Upper lobe of right lung (tissue), 1 donor: ENCODE measurements at places on chromosomes 16 and 17.
A peak's percentile ranks its signal among the peaks of the same experiment; 100 is the strongest.

- H3K36me3 ChIP-seq, result no peaks in the 10 kb centered on the region
- no peak overlapping the region for H3K4me3 ChIP-seq
- no peak overlapping the region for H3K27ac ChIP-seq
Observed at GRCh38 chr17:38596651-38597050, 9.1 kb downstream of the SRCIN1 start.

DNA sequence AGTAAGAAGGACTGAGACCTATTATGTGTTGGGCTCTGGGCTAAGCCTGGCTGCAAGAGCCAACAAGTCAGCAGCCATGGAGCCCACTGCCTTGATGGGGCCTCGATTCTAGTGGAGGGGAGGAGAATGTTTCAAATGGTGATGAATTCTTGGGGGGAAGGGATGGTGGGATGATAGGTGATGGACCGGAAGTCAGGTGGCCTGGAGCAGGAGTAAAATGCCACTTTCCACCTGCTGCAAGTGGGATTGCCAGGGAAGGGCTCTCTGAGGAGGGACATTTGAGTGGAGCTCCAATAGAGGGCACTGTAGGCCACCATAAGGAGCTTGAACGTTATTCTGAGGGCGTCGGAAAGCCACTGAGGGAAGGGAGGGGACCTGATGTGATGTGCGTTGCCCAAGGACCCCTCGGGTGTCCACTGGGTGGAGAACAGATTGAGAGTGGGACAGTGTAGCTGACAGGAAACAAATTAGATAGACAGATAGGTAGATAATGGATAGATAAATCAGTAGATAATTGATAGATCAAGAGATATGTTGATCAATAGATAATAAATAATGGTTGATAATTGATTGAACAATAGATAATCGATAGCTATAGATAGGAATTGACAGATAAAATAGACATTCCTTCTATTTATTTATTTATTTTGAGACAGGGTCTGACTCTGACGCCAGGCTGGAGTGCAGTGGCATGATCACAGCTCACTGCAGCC is 18.2 kb upstream of the NXPH3 start:
- H3K27ac ChIP-seq, result no peak overlapping the region
- H3K27me3 ChIP-seq, result peaks cover 11% of the 10 kb centered on the region
- peaks cover 6% of the 10 kb centered on the region for H3K4me1 ChIP-seq
- H3K36me3 ChIP-seq, result no peaks in the 10 kb centered on the region
- H3K4me3 ChIP-seq, result no peak overlapping the region

DNA sequence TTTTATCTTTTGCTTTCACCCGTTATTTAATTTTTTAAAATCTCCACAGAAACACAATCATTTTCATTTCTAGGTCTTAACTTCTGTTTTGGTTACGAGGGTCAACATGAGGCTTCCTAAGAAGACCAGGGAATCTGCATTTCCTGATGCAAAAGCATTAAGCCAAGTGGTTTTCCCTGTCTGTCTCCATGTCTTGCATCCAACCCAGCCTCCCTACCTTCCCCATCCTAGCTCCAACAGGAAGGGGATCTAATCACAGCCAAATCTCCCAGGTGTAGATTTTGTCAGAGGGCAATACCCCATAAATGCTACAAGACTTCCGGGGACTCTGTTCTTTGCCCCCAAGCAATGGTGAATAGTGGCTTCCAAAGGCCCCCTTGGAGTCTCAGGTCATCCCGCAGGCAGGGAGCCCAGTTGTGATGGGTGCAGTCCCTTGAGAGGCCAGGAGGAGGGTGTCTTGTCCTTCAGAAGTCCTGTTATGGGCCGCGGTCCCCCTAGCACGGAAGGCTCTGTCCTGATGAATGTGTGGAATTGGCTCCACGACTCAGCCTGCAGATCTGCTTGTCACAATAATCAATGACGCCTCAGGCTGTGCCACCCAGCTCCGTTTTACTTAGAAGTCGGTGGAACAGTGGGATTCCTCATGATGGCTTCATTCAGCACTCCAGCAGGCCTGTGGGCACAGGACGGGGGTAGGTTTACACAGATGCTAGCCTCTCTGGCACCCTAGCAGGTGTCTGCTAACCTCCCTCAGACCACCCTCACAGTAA is 141.1 kb downstream of the RGS9 start:
- H3K4me1 ChIP-seq, result no peaks in the 10 kb centered on the region
- DNase-seq, result no peak
- H3K27ac ChIP-seq, result peak overlapping the region; percentile 18
- H3K4me3 ChIP-seq, result no peak overlapping the region
- no peaks in the 10 kb centered on the region for H3K27me3 ChIP-seq

DNA sequence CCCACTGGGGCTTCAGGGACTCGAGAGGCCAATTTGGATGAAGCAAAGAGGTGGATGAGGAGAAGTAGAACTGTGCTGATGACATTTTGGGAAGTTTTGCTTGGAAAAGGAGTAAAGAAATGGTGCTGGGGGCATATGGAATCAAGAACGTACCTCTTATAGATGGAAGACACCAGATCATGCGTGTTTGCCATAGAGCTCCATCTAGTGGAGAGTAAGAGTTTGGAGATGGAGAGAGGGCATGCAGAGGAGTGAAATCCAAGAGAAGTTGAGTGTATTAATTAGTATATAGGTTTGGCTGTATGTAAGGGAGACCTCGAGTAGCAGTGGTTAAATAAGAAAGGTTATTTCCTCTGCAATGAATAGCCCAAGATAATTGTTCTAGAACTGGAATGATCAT is 56.0 kb downstream of the SHISA6 start:
- H3K36me3 ChIP-seq, result no peaks in the 10 kb centered on the region
- no peak overlapping the region for H3K27ac ChIP-seq
- DNase-seq, result no peak

DNA sequence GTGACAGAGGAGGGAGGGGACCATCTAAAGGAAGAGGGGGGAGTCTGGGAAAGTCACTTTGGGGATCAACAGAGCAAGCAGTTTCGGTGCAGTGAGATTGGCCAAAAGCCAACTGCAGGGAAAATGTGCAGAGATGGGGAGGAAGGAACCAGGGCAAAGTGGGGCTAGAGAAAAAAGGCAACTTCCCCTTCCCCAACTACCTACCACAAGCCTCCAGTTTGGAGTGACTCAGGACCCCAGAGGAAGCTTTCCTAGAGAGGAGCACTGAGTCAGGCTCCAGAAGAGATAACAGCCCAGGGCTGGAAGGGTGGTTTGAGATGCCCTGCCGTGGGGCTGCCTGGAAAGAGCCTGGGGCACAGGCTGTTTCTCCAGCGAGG is 6.9 kb upstream of the CD300LD start:
- H3K4me1 ChIP-seq, result no peaks in the 10 kb centered on the region
- no peak for DNase-seq
- no peak overlapping the region for H3K27ac ChIP-seq
- no peaks in the 10 kb centered on the region for H3K27me3 ChIP-seq
- no peaks in the 10 kb centered on the region for H3K36me3 ChIP-seq

DNA sequence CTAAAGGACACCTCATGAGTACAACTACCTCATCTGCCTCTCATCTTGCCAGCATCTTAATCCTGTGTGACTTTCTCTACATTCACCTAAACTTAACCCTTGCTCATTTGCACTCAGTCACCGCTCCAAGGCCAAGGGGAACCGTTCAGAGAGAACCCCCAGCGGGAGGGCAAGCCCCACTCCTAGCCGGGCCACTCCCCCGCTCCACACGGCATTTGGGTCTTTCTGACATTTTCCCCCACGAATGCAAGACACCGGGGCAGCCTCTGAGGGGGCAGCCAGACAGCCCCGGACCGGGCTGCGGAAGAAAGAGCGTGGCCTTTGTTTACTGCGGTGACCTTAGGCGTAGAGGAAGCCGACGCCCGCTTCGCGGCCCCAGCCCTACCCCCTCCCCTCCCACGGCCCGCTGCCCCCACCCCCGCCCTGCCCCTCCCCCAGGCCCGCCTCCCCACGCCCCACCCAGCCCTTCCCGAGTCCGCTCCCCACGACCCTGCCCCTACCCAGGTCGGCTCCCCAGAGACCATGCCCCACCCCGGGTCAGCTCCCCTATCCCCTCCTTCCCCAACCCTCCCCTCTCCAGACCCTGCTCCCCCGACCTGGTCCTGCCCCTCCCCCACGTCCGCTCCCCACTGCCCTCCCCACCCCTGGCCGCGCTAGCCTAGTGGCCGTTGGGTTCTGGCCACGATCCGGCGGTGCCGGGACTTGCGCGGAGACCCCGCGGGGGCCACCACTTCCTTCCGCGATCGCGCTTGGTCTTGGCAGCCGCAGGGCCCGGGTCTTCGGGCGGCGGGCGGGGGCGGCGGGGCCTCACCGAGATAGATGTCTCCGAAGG is 789 bp downstream of the CSNK1D start:
- peaks cover 38% of the 10 kb centered on the region for H3K36me3 ChIP-seq
- peaks cover 52% of the 10 kb centered on the region for H3K4me1 ChIP-seq
- H3K27me3 ChIP-seq, result no peaks in the 10 kb centered on the region
- DNase-seq, result peak; percentile 81

DNA sequence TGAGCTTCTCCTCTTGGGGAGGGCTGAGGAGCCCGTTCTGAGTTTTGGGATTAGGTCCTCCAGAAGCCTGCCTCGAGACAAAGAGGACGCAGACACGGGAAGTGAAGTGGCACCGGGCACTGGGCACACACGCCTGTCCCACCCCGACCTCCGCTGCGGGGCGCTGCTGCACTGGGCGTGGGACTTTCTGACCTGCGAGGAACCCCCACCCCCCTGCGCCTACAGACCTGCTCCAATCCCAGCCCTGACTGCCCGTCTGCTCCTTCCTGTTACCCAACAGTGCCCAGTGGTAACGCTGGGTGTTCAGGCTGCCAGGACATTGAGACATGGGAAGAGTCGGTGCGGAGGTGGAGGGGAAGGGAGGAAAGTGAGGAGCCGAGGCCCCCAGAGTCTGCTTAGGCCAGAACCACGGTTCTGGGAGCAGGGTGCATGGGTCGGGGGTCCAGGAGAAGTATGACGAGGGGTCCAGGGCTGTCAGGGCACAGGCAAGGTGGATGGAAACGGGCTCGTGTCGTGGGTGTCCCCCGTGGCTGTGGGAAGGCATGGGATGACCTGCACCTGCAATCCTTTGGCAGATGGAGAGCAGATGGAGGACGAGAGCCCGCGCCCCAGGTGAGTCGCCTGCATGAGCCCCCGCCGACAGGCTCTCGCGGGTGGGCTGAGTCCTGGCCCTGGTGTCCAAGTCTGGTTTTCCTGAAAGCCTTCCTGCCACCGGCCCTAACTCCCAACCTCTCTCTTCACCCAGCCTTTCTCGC is 112.0 kb upstream of the CREBBP start:
- peaks cover 5% of the 10 kb centered on the region for H3K36me3 ChIP-seq
- H3K27ac ChIP-seq, result no peak overlapping the region
- H3K4me1 ChIP-seq, result no peaks in the 10 kb centered on the region
- no peaks in the 10 kb centered on the region for H3K27me3 ChIP-seq
- H3K4me3 ChIP-seq, result no peak overlapping the region

- H3K27ac ChIP-seq, result peak overlapping the region; percentile 30
- H3K4me1 ChIP-seq, result peaks cover 56% of the 10 kb centered on the region
- H3K36me3 ChIP-seq, result no peaks in the 10 kb centered on the region
- peak; percentile 94 for DNase-seq
Observed at GRCh38 chr17:29617481-29618271, 5.0 kb downstream of the CORO6 start.

DNA sequence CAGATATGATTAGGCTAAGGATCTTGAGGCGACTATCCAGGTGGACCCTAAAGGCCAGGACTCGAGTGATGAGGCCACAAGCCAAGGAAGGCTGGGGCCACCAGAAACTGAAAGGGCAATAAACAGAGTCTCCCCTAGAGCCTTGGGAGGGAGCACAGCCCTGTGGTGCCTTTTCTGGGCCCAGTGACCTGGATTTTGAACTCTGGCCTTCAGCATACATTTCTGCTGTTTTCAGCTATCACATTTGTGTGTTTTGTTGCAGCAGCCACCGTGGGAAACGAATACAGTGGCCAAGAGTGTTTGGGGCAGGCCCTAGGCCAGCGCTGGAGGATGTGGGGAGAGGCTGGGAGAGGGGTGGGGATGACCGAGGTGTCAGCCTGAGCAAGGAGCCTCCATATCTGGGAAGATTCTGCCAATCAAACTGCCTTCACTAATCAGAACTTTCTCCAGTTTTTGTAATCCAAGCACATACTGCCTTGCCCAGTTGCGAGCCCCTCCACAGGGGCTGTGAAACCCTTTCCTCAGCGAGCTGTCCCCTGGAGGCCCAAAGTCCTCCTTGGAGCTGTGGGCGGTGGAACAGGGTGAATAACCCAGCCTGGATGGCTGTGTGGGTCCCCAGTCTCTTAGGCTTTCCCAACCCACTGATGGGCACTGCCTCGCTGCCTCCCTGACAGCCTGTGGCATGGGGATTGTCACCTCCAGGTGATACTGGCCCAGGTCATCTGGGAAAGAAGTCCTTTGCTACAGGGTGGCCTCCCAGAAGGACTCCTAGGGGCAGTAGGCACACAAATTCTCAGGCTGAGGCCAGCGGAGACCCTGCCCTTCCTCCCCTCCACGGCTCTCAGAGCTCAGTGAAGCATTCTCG is 16.8 kb downstream of the B9D1 start:
- no peaks in the 10 kb centered on the region for H3K27me3 ChIP-seq
- DNase-seq, result peak; percentile 20
- peak overlapping the region; percentile 17 for H3K27ac ChIP-seq

DNA sequence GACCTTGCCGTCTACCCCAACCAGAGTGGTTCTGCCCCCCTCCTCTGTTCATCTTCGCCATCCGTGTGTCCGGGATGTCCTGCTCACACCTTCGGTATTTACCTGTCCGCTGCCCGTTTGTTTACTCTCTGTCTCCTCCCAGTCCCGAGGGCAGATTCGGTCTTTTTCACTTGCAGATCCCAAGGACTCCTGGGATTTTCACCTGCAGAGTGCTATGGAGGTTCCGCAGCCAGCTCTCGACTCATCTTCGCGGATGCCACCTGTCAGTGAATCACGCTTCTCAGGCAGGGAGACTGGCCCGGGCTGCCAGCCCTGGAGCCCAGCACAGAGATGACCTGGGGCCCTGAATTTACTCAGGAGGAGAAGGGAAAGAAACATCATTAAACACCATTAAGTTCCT is 8.1 kb downstream of the CRISPLD2 start:
- peaks cover 35% of the 10 kb centered on the region for H3K4me1 ChIP-seq
- H3K27me3 ChIP-seq, result peaks cover 4% of the 10 kb centered on the region
- no peak overlapping the region for H3K4me3 ChIP-seq
- DNase-seq, result no peak
- peak overlapping the region; percentile 65 for H3K27ac ChIP-seq
- H3K36me3 ChIP-seq, result no peaks in the 10 kb centered on the region

DNA sequence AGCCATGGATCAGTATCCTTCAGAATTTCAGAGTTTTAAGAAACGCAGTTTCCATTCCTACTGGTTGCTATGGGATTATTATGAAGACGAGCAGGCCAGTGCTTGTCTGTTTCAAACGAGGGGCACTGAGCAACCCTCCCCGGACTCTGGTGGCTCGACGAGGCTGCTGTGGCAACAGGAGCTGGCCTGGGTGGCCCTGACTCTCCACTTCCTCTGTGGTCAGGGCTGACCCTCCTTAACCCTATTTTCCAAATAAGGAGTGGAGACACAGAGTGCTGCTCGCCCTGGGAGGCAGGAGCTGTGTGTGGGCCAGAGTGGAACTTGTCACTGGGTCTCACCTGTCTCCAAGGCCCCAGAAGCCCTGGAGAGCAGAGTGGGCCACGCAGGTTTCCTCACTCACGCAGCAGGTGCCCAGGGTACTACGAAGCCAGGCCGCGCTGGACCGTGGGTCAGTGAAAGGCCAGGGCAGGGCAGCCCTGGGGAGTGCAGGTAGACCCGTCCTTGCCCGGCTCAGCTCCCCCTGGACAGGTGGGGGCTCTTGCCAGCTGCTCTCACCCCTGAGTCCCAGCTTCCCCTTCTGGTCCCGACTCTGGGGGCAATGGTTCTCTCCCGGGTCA is 3.3 kb downstream of the GALNS start:
- no peak overlapping the region for H3K4me3 ChIP-seq
- DNase-seq, result peak; percentile 72
- no peaks in the 10 kb centered on the region for H3K36me3 ChIP-seq

GRCh38 chr16:79601931-79602627 is 1.5 kb upstream of the MAF start:
- peak overlapping the region; percentile 77 for H3K4me3 ChIP-seq
- peaks cover 3% of the 10 kb centered on the region for H3K4me1 ChIP-seq
- H3K27me3 ChIP-seq, result no peaks in the 10 kb centered on the region
- peak overlapping the region; percentile 91 for H3K27ac ChIP-seq
- no peaks in the 10 kb centered on the region for H3K36me3 ChIP-seq
